ENCODE measurements at places on chromosomes 5 and 9. TPM values are rescaled to one million over a fixed set of nuclear protein-coding genes. Genes with fewer than 3 reads are reported as not detected.

DNA sequence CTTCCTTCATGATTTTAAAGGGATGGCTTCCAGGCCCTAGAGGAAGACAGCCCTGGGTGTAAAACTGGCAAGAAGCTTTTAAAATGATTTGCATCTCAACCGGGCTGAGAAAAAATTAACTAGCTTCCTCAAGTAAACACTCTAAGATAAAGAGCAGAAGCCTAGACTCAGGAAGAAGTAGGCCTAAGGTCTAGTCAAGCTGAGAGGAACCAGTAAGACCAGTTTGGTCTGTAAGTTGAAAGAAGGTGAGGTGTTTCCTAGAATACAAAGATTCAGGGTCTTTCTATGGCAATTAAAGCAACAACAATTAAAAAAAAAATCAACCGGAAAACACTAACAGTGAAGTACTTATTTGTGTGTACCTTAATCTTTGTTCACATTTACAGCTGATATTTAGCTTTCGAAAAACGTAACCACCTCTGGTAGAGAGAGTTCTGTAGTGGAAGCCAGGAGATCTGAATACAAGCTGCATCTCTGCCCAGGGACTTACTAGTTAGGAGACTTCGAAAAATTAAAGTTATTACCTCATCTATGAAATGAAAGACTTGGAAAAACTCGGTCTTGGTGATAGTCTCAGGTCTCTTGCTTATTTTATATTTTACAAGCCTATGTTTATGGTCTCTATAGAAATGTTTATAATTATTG is 75.7 kb downstream of the TUSC1 start:
- H3K27ac ChIP-seq: no peak overlapping the region
- no peak overlapping the region for H3K4me3 ChIP-seq
- H3K4me1 ChIP-seq: peaks cover 10% of the 10 kb centered on the region
- no peaks in the 10 kb centered on the region for H3K27me3 ChIP-seq
- peak; percentile 43 for DNase-seq
- H3K36me3 ChIP-seq: no peaks in the 10 kb centered on the region

GRCh38 chr5:98911280-98912040 is 17.3 kb downstream of the CHD1 start:
- no peak for DNase-seq
- no peak overlapping the region for H3K27ac ChIP-seq
- no peak overlapping the region for H3K4me3 ChIP-seq

HRH2 gene
- total RNA-seq: 2.5 TPM

LCN12 gene
- 1.6 TPM for total RNA-seq

DNA sequence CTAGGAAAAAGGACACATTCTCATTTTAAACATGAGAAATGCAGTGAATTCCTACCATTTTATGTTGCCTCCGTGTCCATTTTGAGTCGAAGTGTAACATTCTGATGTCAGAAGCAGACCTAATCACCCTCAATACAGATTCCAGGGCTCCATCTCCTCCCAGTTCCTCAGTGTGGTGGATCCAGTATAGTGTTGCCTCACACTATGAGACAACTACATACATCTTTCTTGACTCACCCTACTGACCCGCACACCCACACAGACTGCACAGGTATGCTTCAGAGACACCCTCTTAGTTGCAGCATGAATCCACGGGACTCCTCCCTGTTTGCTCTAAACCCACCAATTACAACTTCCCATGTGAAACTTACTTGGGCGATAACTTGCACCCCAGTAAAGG is 564.9 kb downstream of the SEMA5A start:
- H3K4me3 ChIP-seq: no peak overlapping the region
- no peaks in the 10 kb centered on the region for H3K36me3 ChIP-seq
- no peak for DNase-seq
- H3K4me1 ChIP-seq: no peaks in the 10 kb centered on the region
- no peaks in the 10 kb centered on the region for H3K27me3 ChIP-seq

Measured in hepatocyte (in vitro differentiated cells).